Ovary (tissue), 10 donors: ENCODE measurements at places on chromosomes 12 and 14. TPM values are rescaled to one million over a fixed set of nuclear protein-coding genes. Genes with fewer than 3 reads are reported as not detected.

The PLEKHD1 gene
- total RNA-seq = under 0.01 TPM

The OR6C2 gene
- not detected for total RNA-seq

GRCh38 chr12:70963081-70963660, 42.6 kb upstream of the PTPRR start:
- H3K36me3 ChIP-seq = no peaks in the 10 kb centered on the region
- no peak overlapping the region for H3K27ac ChIP-seq
- no peak overlapping the region for H3K4me3 ChIP-seq
- H3K4me1 ChIP-seq = no peaks in the 10 kb centered on the region

GRCh38 chr14:80664576-80664975, 277.0 kb downstream of the CEP128 start:
- DNase-seq = no peak
- H3K27ac ChIP-seq = no peak overlapping the region
- H3K4me1 ChIP-seq = no peaks in the 10 kb centered on the region
- no peak overlapping the region for H3K4me3 ChIP-seq
- H3K36me3 ChIP-seq = no peaks in the 10 kb centered on the region

DNA sequence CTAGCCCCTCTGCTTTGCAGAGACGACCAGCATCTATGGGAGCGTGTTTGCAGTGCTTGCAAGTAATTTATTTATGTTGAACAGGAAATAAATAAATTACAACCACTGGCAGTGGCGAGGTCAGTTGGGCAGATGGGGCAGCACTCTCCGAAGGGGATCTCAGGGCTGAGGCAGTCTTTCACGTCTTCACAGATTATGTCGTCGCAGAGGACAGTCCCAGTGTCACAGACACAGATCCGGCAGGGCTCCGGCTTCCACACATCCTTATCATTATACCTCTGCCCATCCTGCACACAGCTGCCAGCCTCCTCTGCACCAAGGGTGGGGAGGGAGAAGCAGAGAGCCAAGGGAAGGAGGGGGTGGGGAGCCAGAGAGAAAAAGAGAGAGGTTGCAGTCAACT, 4.5 kb downstream of the COL2A1 start:
- H3K36me3 ChIP-seq = no peaks in the 10 kb centered on the region
- H3K27ac ChIP-seq = no peak overlapping the region
- H3K4me3 ChIP-seq = no peak overlapping the region

GRCh38 chr12:1360441-1361210, 233.8 kb downstream of the FBXL14 start:
- H3K27me3 ChIP-seq = no peaks in the 10 kb centered on the region
- no peak overlapping the region for H3K27ac ChIP-seq
- no peak for DNase-seq
- no peak overlapping the region for H3K4me3 ChIP-seq
- peaks cover 4% of the 10 kb centered on the region for H3K4me1 ChIP-seq

- H3K36me3 ChIP-seq = no peaks in the 10 kb centered on the region
- no peak overlapping the region for H3K4me3 ChIP-seq
- no peaks in the 10 kb centered on the region for H3K27me3 ChIP-seq
- no peak overlapping the region for H3K27ac ChIP-seq
- H3K4me1 ChIP-seq = no peaks in the 10 kb centered on the region
- no peak for DNase-seq
Measured at GRCh38 chr14:35855876-35856481, 29.8 kb downstream of the BRMS1L start.

DNA sequence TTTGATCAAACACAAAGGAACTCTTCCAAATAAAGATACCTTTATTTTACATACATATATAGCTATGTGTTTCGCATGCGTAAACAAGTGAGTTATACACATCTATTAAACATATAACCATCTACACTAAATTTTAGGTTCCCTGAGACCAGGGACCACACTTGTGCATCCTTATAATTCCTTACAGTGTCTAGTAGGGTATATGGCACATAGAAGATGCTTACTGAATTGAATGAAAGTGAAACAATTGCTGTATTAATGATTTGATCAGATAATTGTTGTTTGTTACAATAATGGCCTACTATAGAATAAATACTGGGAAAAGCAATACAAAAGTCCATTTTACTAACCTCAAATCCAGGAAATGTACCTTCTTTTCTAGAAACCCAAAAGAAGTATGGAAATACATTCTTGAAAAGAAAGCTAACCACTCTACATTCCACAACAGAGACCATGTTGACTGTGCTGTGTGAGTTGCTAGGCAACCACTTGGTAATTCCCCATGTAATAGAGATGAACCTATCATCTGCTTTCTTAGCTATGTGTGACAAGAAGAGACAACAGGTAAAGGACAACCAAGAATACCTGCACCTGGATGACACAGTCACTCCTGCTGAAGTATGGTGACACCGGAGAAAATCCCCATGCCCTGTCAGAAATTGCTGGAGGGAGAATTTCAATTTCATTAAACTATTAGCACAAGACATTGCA, 11.9 kb upstream of the CIPC start:
- H3K36me3 ChIP-seq = no peaks in the 10 kb centered on the region
- no peak for DNase-seq
- H3K4me3 ChIP-seq = no peak overlapping the region
- no peaks in the 10 kb centered on the region for H3K27me3 ChIP-seq
- H3K27ac ChIP-seq = no peak overlapping the region
- no peaks in the 10 kb centered on the region for H3K4me1 ChIP-seq

DNA sequence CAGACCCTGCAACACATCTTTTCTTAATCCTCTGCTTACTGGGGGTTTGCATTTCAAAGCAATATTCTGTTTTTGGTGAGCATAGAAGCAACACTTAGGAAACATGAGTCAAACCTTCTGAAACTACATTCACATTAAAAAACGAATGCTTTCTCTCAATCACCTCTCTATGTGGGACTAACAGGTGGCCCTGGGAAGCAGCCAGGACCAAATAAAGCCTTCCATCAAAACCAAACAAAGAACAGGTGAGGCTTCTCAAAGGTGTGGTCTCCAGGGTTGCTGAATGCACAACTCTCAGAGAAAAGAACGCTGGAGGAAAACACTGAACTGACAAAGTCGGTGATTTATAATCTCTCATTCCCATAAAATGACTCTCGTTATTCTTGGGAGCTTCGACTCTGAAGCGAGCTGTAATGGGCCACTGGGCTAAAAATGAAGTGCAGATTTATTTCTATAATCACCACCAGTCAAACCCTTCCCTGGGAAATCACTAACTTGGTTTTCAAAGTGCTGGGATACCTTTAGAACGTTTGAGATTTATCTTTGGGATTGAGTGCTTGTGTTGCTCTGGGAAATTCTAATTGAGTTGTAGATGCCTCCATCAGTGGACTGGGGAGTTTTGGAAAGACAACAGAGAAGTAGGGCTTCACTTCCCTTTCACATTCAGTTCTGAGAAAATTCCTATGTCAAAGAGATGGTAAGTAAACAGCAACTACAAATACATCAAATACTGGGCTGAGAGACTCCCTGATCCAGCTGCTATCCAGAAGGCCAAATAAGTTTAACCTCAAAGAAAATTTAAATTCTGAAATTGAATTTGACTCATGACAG, 262.0 kb upstream of the TMPO start:
- no peaks in the 10 kb centered on the region for H3K27me3 ChIP-seq
- H3K27ac ChIP-seq = no peak overlapping the region
- H3K4me3 ChIP-seq = no peak overlapping the region
- no peaks in the 10 kb centered on the region for H3K36me3 ChIP-seq

GRCh38 chr12:8780389-8780788, 42.0 kb upstream of the A2ML1 start:
- DNase-seq = no peak
- no peak overlapping the region for H3K27ac ChIP-seq
- no peaks in the 10 kb centered on the region for H3K36me3 ChIP-seq
- H3K4me3 ChIP-seq = no peak overlapping the region
